Stimulated activated CD8-positive, alpha-beta memory T cell treated with anti-CD3 and anti-CD28 coated beads, Interleukin-7, amount 100 ng/mL, for 4 hours (primary cell): ENCODE measurements at places on chromosomes 2 and 18.

DNA sequence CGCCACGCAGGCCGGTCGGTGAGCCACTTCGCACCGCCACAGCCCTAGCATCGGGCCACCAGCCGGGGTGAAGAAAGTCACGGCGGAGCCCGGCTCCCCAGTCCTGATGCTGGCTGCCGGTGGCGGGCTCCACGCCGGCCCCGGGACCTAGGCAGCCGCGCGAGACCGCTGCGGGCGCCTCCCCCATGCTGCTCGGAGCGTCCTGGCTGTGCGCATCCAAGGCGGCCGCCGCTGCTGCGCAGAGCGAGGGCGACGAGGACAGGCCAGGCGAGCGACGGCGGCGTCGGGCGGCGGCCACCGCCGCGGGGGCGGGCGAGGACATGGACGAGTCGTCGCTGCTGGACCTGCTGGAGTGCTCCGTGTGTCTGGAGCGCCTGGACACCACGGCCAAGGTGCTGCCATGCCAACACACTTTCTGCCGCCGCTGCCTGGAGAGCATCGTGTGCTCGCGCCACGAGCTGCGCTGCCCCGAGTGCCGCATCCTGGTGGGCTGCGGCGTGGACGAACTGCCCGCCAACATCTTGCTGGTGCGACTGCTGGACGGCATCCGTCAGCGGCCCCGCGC, 433 bp downstream of the SH3RF3 start:
- DNase-seq = no peak

DNA sequence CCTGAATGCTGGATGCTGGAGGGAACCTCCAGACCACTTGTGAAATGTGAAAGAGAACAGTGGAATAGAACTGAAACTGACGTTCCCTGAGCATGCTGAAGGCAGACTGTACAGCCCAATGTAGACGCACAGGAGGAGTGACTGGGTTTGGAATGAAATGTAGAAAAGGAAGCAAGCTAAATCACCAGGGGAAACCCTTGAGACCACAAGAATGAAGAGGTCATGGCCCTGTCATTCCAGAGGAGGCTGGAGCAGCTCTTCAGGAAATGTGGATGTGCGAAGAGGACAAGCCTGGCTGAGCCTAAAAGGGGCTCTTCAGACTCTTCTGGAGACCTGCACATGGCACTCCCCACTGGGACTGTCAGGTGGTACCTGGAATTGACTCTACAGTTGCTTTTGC, 118.5 kb upstream of the ALPP start:
- DNase-seq = no peak

GRCh38 chr2:161979490-161979889, 94.5 kb downstream of the DPP4 start:
- DNase-seq = no peak

DNA sequence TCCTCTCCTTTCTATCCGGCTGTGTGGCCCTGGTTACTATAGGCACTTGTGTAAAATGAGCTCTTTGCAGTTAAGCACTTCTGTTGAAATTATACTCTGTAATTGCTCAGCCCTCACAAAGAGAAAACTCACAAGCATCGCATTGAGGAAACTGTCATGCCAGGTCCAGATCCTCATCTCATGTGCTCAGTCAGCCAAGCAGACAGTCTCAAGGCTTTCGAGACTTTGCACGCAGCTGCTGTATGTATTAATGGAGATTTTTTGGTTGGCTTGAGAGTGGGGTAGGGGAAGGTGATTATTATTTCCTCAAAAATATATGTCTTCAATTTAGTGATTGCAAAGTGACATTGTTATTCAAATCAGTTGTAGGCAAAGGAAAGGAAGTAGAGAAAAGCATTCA, 33.0 kb upstream of the PHLPP1 start:
- DNase-seq = no peak

GRCh38 chr2:190685333-190685732, 36.5 kb downstream of the NAB1 start:
- DNase-seq = no peak

DNA sequence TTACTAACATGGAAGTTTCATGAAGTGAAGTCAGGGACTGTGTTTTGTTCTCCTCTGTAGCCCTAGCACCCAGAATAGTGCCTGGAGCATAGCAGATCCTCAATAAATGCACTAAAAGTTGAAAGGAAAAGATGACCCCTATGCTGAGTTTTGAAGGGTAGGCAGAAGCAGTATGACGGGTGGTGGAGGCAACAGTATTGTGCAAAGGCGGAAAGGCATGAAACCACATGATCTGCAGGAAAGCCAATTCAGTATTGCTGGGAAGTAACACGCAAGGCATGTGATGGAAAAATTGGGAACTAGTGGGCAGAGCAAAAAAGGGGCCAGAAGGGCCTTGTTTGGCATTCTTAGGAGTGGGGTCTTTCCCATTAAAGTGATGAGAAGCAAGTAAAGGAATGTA, 23.1 kb downstream of the DTNB start:
- DNase-seq = no peak

DNA sequence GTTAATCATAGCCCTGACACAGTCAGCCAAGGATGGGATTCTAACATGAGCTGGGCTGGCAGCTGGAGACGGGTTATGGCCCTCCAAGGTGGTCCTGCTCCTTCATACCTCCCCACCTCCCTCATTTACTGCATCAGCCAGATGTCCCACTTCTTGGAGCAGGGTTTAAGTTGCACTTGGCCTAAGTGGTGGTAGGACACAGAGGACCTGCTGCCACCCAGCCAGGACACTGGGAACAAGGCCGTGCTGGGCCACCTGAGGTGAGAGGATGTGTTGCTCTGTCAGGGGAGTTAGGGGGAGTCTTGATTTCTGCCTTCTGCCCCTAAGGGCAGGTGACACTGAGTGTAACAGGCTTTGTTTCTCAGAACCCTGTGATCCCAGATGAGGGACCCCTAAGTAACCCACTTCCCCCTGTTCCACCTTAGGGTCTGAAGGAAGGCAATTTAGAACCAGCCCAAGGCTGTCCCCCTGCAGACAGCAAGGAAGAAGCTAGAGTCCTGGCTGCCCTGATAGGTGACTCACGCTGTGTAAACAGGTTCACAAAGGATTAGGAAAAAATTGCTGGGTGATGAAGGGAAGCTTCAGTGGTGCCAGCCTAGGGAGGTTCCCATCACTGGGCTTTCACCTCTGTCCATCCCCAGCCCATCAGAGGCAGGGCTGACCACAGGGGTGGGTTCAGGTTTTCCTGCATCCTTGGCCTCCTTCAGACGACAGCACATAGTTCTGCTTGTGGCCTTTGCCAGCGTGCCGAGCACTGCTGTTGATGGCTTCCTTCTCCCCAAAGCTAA, 114.3 kb upstream of the MCFD2 start:
- no peak for DNase-seq

DNA sequence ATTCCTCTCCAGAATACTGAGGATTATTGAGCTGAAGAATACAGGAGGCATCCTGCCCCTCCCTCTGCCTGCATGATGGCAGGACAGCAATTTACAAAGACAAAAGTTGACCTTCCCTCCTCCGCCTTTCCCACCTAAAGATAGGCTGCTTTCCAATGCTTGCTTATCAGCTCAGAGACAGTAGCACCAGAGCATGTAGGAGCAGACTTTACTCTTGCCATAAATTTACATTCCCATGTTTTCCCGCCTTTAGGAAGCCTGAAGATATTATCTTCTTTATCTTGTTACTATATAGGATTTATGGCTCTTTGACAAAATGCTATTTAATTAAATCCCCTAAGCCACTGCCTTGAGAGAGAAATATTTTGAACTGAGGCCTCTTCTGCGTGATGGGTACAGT, 135.6 kb upstream of the HNMT start:
- DNase-seq = no peak
